Left ventricle myocardium superior (tissue), 1 donor: ENCODE measurements at places on chromosomes 5 and 9.

- no peak for DNase-seq
These were observed 12.0 kb downstream of the FOXI1 start for GRCh38 chr5:170117736-170118135.

- DNase-seq: no peak
These were observed 101.3 kb downstream of the SH3TC2 start for GRCh38 chr5:148961261-148962199.

GRCh38 chr5:150763023-150763769, 4.4 kb upstream of the DCTN4 start:
- DNase-seq: peak; percentile 70

DNA sequence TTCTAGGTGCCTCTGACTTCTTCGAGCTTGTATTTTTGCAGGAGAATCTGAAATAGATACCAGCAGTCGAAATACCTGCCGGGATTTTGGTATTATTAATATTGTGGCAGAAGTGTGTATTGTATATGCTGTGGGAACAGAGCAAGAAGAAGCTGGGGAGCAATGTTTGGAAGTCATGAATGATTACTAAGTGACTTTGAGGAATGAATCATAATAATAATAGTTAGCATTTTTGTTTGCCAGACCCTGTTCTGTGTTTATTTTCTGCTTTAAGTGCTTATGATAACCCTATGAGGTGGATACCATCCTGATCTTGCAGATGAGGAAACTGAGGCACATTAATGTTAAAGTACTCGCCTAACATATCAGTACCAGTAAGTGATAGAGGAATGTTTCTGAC, 32.4 kb downstream of the RAB24 start:
- no peak for DNase-seq

- DNase-seq: no peak
These were observed 52.4 kb downstream of the CDC14B start for GRCh38 chr9:96567203-96567700.

- DNase-seq: peak; percentile 55
These were observed 10.8 kb downstream of the TCF7 start for GRCh38 chr5:134125039-134126015.

GRCh38 chr9:136665111-136665703, 2.5 kb downstream of the EGFL7 start:
- no peak for DNase-seq

DNA sequence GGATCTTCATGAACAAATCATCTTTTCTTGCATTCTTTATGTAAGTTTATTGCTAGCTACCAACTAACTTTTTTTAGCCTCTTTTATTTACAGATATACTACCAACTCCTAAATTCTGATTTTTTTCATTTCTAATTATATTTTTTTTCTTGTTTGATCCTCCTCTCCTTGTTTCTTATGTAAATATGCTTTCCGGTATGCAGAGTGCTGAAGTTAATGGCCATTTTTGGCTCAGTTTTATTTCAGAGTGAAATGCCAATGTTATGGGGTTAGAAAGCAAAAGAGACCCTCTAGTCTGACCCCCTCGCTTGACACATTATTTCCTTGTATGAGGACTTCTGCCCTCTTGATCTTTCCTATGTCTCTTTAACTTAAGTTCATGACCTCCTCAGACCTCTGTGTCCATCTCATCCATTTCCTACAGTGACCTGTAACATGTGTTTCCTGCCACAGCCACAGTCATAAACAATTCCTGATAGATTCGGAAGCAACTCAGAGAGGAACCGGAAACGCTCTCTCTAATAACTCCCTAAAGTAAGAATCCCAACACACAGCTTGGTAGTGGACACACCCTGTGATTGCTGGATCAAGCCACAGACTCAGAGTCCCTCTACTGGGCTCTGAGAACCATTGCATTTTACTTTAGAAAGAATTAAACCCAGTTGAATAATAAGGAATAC, 42.9 kb upstream of the AFAP1L1 start:
- DNase-seq: no peak

DNA sequence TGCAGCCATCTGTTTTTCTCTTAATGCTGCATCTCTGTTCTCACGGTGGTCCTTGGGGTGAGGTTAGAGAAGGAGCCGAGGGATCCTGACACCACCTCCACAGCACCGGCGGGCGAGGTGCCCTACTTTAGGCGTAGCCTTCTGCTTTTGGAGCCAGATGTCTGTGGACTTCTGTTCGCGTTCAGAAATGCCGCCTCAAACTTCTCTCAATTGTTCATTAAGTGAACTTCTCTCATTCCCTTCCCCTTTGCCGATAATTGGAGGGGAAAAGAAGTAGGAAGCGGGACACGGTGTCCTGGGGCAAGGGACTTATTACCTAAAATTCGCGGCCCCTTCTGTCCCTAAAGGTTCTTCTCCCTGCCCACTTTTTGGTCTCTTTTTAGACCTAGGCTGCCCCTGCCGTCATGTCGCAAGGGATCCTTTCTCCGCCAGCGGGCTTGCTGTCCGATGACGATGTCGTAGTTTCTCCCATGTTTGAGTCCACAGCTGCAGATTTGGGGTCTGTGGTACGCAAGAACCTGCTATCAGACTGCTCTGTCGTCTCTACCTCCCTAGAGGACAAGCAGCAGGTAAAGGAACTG, 455 bp downstream of the KIF20A start:
- DNase-seq: no peak

DNA sequence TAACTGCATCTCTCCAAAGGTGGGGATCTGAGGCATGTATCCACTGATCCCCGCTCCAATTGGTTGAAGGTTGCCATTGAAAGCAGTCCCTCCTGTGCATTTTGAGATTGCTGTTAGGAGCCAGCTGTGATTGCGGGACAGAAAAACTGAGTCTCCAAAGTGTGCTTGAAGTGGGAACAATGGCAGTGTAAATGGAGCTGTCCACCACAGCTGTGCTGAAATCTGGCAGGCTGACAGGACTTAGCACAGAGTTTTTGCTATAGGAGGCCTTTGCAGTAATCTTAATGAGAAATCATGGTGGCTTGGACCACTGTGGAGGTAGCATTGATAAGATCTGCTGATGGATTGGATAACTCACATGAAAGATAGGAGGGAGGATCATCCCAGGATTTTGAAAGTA, 3.3 kb downstream of the RNF20 start:
- no peak for DNase-seq

DNA sequence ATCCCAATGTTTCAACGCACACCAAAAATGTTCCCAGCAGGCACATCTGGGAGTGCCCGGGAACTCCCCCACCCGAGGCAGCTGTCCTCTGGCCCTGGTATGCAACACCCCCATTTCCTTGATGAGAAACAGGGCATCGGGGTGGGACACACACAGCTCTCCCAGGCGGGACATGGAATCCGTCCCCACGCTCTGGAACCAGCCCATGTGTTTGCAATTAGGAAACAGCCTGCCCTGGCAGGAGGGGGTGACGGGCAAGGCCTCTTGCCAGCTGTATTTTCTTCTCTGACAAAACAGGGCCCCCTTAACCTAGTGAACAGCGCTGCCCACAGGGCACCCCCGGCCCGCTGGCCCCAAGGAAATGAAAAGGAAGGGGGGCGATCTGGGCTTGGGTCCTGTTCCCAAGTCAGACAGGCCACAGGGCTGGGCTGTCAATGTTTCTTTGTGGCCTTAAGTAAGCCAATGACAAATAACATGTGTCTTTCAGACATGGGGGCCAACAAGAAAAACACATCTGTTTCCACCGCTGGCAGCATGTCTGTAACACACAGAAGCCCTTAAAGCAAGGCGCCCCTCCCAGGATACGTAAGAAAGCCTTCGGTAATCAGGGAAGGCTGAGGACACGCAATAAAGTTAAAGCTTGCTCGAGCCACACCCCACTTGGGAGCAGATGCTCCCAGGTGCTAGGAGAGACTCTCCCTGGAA, 125.3 kb downstream of the ROR2 start:
- peak; percentile 62 for DNase-seq

DNA sequence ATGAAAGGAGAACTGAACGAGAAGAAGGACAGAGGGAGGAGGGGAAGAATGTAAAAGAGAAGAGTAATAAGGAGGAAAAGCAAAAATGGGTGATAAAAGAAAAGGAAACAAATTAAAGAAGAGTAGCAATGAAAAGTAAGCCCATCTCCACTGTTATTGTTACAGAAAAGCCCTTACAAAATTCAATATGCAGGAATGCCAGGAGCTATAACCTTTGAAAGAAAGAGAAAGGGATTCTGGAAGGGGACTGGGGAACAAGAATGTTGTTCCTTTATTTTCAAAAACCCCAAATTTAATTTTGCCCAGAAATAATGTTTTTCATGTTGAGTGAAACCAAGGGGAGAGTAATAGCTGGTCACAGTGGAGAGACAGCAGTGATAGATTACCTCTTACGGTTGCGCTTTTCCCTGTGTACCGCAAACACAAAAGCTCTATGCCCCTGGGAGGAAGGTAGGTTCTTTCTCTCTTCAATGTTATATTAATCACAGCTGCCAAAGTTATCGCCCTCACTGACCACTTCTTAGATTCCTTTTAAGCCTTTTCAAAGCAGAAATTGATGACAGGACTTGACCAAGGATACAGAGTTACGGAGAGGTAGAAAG, 86.7 kb downstream of the BRINP1 start:
- DNase-seq: no peak

DNA sequence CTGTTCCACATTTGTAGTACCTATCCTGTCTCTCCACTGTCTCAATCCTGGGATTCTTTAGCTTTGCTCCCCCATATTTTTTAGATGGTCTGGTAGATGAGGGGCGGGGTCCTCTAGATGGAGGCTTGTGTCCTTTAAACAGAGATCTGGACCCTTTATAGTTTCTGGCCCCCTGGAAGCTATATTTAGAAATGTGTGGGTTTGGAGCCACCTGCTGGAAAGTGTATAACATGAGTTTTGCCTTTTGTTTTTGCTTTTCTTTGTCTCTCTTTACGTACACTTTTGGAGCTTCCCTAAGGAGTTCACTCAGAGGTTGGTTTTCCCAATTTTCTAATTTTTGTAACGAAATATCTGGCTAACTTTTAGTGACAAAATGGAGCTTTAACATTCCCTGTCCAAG, 110.7 kb downstream of the CFAP95 start:
- DNase-seq: no peak

GRCh38 chr5:178998441-178998840, 3.3 kb upstream of the GRM6 start:
- no peak for DNase-seq

GRCh38 chr9:116087246-116087645, 66.3 kb upstream of the PAPPA start:
- DNase-seq: peak; percentile 53

DNA sequence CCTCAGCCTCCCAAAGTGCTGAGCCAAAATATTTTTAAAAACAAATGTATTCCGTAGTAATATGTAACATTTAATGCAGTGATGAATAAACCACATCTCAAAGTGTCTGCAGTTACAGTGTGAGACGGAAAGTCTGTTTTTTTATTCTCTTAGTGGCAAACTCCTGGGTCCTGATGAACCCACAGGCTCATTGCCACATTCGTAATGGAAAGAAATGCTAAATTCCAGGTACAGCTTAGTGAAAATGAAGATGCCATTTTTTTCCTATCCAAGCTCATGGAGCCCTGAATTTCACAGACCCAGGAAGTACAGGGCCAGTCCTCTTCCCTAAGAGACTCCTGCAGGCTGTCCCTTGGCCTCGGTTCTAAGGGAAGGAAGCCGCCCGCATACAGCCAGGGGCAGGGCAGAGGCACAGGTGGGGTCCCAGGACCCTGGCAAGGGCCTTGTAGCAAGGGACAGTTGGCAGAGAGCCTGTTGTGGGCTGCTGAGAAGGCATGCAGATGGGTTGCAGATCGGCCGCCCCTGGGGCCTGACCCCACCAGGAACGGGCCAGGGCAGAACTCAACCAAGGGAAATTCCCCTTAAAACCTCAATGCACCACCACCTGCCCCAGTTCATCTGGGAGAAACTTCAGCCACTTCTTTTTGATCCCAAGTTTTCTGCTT, 36.2 kb downstream of the IPPK start:
- DNase-seq: no peak

GRCh38 chr9:129141066-129142041, 30.1 kb downstream of the PTPA start:
- DNase-seq: peak; percentile 75

- DNase-seq: peak; percentile 42
These were observed 56.7 kb downstream of the ARHGAP26 start for GRCh38 chr5:142826741-142827492.

DNA sequence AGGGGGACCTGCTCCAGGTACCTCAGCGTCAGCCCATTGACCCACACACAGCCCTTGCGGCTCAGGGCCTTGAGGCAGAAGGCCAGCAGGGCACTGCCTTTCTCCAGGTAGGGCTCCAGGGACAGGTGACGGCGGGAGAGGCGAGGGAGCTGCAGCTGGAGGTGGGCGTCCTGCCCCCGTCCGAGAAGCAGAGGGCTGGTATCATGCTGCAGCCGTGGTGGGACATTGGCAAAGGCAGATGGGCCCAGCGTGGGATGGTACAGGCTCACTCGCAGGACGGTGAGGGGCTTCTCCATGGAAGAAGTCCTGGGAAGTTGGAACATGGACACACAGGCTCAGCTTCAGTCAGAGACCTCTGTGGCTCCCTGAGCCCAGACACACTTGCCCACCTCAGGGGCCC, 2.5 kb upstream of the DCANP1 start:
- DNase-seq: no peak

GRCh38 chr5:167378894-167379723, 912.3 kb upstream of the WWC1 start:
- DNase-seq: no peak

- no peak for DNase-seq
These were observed 60.2 kb downstream of the OSTF1 start for GRCh38 chr9:75148561-75148960.

GRCh38 chr9:11931109-11931508, 762.1 kb upstream of the TYRP1 start:
- no peak for DNase-seq

DNA sequence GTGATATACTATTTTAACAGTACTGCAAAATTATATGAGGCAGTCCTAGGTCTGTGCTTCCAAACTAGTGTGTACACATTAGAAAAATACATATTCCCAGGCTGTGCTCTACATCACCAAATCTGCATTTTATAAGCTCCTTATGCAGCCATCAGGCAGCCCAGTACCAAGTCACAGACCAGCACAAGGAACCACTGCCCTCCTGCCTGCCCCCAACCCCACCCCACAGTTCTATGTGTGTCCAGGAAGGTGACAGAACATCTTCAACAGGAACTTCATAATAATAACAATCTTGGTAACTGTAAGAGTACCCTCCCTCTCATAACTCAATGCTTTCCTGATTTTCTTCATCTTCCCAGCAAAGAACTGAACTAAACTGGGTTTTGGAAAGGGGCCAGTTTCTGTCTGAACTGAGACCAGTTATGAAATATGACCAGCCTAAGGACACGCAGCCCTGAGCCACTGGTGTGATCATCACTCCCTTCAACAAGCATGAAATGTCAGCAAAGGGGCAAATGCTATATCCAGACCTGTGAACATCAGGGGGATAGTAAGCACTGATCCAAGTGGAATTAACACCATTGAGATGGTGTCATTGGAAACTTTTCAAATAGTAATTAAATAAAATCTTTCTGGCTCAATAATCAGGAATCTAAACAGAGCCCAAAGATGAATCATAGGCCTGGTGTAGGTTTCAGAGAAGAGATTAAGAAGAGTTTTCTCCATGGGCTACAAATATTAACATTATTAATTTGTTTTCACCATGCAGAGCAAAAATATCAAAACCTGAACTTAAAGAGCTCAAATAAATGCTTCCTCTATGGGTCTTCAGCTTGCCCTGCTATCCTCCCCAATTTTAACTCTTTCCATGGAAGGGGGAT, 82.1 kb downstream of the DPYSL3 start:
- DNase-seq: no peak

GRCh38 chr5:103624035-103624480, 61.5 kb upstream of the NUDT12 start:
- DNase-seq: no peak

GRCh38 chr9:111320631-111321030, 9.4 kb downstream of the OR2K2 start:
- DNase-seq: no peak

- DNase-seq: no peak
These were observed 1.7 kb downstream of the JAK2 start for GRCh38 chr9:4986783-4987182.
